ENCODE measurements at places on chromosomes 2 and 18. TPM values are rescaled to one million over a fixed set of nuclear protein-coding genes. Genes with fewer than 3 reads are reported as not detected.
A peak's percentile ranks its signal among the peaks of the same experiment; 100 is the strongest.

Gene RPRM
- total RNA-seq, result 2.1 TPM

Gene ANKRD53
- not detected for total RNA-seq

Gene DPP4
- total RNA-seq, result 0.35 TPM

Gene RBKS
- total RNA-seq, result 6.8 TPM

Gene TCF7L1
- 2.3 TPM for total RNA-seq

Gene MARCHF4
- total RNA-seq, result 7.7 TPM

Gene METTL8
- total RNA-seq, result 24.3 TPM

Gene TUBA4B
- not detected for total RNA-seq

Gene MZT2B
- total RNA-seq, result 357 TPM

Gene IL36B
- not detected for total RNA-seq

DNA sequence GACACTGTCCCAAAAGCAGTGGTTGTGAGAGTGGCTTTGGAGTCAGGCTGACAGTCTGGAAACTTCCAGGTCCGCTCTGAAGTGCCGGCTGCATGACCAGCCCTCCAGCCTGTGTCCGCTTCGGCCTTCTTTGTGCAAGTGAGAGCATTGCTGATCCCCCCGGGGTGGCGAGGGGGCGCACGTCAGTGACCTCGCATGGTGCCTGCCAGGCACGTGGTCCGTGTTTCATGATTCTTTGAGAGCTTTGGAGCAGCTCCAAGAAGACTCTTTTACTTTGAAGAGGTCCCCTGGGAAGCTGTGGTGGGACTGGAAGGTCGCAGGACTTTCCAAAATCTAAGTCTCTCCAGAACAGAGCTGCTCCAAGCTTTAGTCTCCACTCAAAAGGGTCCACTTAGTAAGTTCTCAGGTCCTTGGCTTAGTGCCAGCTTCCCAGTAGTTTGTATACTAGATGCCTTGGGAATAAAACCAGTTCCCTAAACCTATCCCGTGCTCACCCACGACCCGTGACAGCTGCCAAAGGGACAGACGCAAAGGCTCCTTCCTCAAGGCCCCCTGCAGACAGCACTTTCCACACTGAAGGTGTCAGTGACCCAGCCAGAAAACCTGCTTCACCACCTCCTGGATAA, 68.8 kb downstream of the ADI1 start:
- H3K27ac ChIP-seq, result no peak overlapping the region
- DNase-seq, result no peak
- no peaks in the 10 kb centered on the region for H3K4me1 ChIP-seq

- no peaks in the 10 kb centered on the region for H3K36me3 ChIP-seq
- no peaks in the 10 kb centered on the region for H3K27me3 ChIP-seq
- no peaks in the 10 kb centered on the region for H3K4me1 ChIP-seq
- no peak overlapping the region for H3K27ac ChIP-seq
- DNase-seq, result peak; percentile 27
Observed at GRCh38 chr2:156466739-156467405, 30.7 kb downstream of the GPD2 start.

GRCh38 chr2:45884126-45884525, 232.7 kb downstream of the PRKCE start:
- H3K4me3 ChIP-seq, result no peak overlapping the region
- peaks cover 6% of the 10 kb centered on the region for H3K4me1 ChIP-seq
- no peak for DNase-seq
- H3K27ac ChIP-seq, result no peak overlapping the region
- no peaks in the 10 kb centered on the region for H3K36me3 ChIP-seq
- H3K27me3 ChIP-seq, result no peaks in the 10 kb centered on the region

DNA sequence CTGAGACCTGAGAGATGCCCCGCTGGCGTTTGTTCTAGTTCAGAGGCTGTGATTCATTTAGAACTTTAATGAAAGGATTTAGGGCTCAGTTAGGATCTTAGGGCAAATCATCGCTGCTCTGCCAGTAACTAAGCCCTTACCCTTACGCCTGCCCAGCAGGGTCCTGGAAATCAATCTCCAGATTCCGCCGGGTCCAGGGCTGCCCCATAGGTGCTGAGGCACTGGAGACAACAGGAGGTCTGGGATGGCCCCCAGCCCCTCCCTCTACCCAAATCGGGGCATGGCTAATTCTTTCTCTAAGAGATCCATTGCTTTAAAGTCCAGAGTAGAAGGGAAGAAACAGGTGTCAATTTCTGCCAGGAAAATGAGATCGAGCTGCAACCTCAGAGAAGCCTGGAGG, 83.1 kb downstream of the SDC1 start:
- peaks cover 77% of the 10 kb centered on the region for H3K4me1 ChIP-seq
- H3K27me3 ChIP-seq, result no peaks in the 10 kb centered on the region

- no peak overlapping the region for H3K27ac ChIP-seq
- DNase-seq, result no peak
- no peaks in the 10 kb centered on the region for H3K27me3 ChIP-seq
- no peaks in the 10 kb centered on the region for H3K36me3 ChIP-seq
- H3K4me1 ChIP-seq, result no peaks in the 10 kb centered on the region
- no peak overlapping the region for H3K4me3 ChIP-seq
Observed at GRCh38 chr2:148042219-148042618, 21.3 kb downstream of the MBD5 start.

- no peak overlapping the region for H3K4me3 ChIP-seq
- no peaks in the 10 kb centered on the region for H3K4me1 ChIP-seq
- no peaks in the 10 kb centered on the region for H3K36me3 ChIP-seq
- DNase-seq, result no peak
- H3K27me3 ChIP-seq, result no peaks in the 10 kb centered on the region
Observed at GRCh38 chr2:191800874-191801273, 46.0 kb downstream of the CAVIN2 start.

- H3K36me3 ChIP-seq, result no peaks in the 10 kb centered on the region
- no peak for DNase-seq
- H3K4me3 ChIP-seq, result no peak overlapping the region
- peaks cover 11% of the 10 kb centered on the region for H3K27me3 ChIP-seq
Observed at GRCh38 chr18:5214583-5215351, 17.7 kb upstream of the AKAIN1 start.

- H3K27me3 ChIP-seq, result no peaks in the 10 kb centered on the region
- H3K4me3 ChIP-seq, result no peak overlapping the region
- no peaks in the 10 kb centered on the region for H3K36me3 ChIP-seq
- no peak overlapping the region for H3K27ac ChIP-seq
Observed at GRCh38 chr18:59657012-59657411, 40.2 kb downstream of the CCBE1 start.

GRCh38 chr2:9313443-9313842, 106.8 kb downstream of the ASAP2 start:
- H3K27me3 ChIP-seq, result no peaks in the 10 kb centered on the region
- DNase-seq, result no peak
- no peak overlapping the region for H3K27ac ChIP-seq
- H3K4me3 ChIP-seq, result no peak overlapping the region
- peaks cover 10% of the 10 kb centered on the region for H3K36me3 ChIP-seq

DNA sequence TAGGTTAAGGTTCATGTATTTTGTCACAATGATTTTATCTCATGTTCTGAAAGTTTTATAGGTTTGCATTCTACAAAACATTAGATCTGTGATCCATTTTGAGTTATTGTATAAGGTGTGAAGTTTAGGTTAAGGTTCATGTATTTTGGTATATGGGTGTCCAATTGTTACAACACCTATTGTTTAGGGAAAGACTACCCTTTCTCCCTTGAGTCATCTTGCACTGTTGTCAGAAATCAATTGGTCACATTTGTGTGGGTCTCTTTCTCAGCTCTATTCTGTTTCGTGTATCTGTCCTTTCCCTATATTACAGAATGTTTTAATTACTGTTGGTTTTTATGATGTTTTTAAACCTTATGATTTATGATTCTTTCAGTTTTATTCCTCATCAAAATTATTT, 192.3 kb downstream of the MCFD2 start:
- peaks cover 14% of the 10 kb centered on the region for H3K36me3 ChIP-seq
- H3K4me1 ChIP-seq, result peaks cover 15% of the 10 kb centered on the region
- no peak overlapping the region for H3K4me3 ChIP-seq
- DNase-seq, result no peak

DNA sequence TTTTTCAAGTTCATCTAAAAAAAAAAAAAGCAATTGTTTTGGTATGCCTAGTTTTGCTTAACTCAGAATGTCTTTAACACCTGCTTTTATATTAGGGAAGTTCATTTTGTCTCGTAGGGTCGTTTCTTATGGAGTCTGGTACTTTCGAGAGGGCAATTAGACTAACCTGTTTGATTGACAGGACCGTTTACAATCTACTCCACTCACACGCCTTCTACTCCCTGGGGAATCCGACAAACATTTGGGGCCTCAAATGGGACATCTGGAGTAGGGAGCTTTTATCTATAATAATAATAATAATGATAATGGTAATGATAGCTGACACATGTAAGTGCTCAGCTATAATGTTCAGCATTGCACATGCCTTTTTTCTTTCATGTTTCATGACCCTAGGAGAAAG, 261.6 kb upstream of the RASGRP3 start:
- H3K4me1 ChIP-seq, result peaks cover 9% of the 10 kb centered on the region
- no peak overlapping the region for H3K4me3 ChIP-seq
- no peak overlapping the region for H3K27ac ChIP-seq
- no peaks in the 10 kb centered on the region for H3K36me3 ChIP-seq
- no peaks in the 10 kb centered on the region for H3K27me3 ChIP-seq

- H3K27ac ChIP-seq, result no peak overlapping the region
- no peak overlapping the region for H3K4me3 ChIP-seq
- no peaks in the 10 kb centered on the region for H3K36me3 ChIP-seq
- DNase-seq, result no peak
Observed at GRCh38 chr18:45110577-45111501, 430.2 kb downstream of the SETBP1 start.

- H3K4me1 ChIP-seq, result no peaks in the 10 kb centered on the region
- no peak overlapping the region for H3K4me3 ChIP-seq
- H3K27ac ChIP-seq, result no peak overlapping the region
- no peaks in the 10 kb centered on the region for H3K27me3 ChIP-seq
- no peak for DNase-seq
- no peaks in the 10 kb centered on the region for H3K36me3 ChIP-seq
Observed at GRCh38 chr18:6636091-6636490, 93.4 kb upstream of the ARHGAP28 start.

DNA sequence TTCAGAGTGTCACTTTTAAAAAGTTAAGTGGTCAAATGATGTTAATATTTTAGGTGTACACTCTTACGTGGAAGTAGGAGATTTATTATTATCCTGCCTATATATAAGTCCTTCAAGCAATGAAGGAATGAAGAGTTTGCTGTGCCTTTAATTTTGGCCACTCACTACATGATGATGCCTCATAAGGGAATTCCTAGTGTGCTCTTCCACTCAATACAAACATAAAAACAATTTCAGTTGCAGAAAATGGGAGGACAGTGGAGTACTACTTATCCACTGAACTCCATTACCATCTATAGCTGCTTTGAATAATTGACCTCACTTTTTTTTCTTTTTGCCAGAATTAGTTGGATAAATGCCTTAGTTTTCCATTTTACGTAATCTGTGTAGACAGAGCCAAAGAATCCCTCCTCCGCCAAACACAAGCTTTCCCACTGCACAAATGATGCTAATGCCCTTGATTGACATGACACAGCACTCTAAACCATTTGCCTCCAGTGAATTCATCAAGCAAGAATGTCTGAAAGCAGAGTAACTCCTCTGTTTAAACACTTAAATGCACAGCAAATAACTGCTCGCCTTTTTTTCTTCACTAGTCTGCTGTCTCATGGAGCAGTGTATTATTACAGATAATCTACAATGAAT, 751.1 kb upstream of the FANCL start:
- H3K4me3 ChIP-seq, result no peak overlapping the region
- no peak for DNase-seq
- no peaks in the 10 kb centered on the region for H3K4me1 ChIP-seq
- no peak overlapping the region for H3K27ac ChIP-seq

GRCh38 chr2:168571061-168571460, 115.0 kb downstream of the CERS6 start:
- H3K27ac ChIP-seq, result no peak overlapping the region
- no peak for DNase-seq
- H3K27me3 ChIP-seq, result no peaks in the 10 kb centered on the region
- peaks cover 11% of the 10 kb centered on the region for H3K4me1 ChIP-seq
- H3K36me3 ChIP-seq, result no peaks in the 10 kb centered on the region

DNA sequence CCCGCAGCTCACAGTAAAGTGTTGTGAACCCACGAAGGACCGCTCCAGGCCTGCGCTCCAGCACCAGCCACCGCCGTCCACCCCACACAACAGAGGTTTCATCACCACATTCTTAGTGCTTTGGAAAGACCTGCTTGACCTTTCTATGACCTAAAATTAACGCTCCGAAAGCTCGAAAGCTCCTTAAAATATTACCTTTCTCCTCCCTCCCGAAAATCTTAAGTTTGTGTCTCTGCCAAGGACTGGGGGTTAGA, 149.2 kb downstream of the TWIST2 start:
- no peaks in the 10 kb centered on the region for H3K36me3 ChIP-seq
- no peak for DNase-seq
- H3K27me3 ChIP-seq, result peaks cover 96% of the 10 kb centered on the region

- peaks cover 88% of the 10 kb centered on the region for H3K27me3 ChIP-seq
- no peaks in the 10 kb centered on the region for H3K4me1 ChIP-seq
- DNase-seq, result no peak
- no peak overlapping the region for H3K4me3 ChIP-seq
- no peaks in the 10 kb centered on the region for H3K36me3 ChIP-seq
Observed at GRCh38 chr2:8409461-8410260, 272.2 kb upstream of the ID2 start.

- H3K27me3 ChIP-seq, result peaks cover 91% of the 10 kb centered on the region
- no peak overlapping the region for H3K4me3 ChIP-seq
- no peaks in the 10 kb centered on the region for H3K4me1 ChIP-seq
- no peak overlapping the region for H3K27ac ChIP-seq
Observed at GRCh38 chr18:78528411-78529258, 451.0 kb upstream of the SALL3 start.

- H3K27me3 ChIP-seq, result no peaks in the 10 kb centered on the region
- DNase-seq, result peak; percentile 100
- H3K36me3 ChIP-seq, result no peaks in the 10 kb centered on the region
- no peak overlapping the region for H3K27ac ChIP-seq
- H3K4me1 ChIP-seq, result peaks cover 10% of the 10 kb centered on the region
Observed at GRCh38 chr2:172710584-172711047, 25.0 kb upstream of the RAPGEF4 start.

GRCh38 chr18:63284827-63285733, 34.5 kb downstream of the BCL2 start:
- no peaks in the 10 kb centered on the region for H3K36me3 ChIP-seq
- DNase-seq, result no peak
- H3K27me3 ChIP-seq, result no peaks in the 10 kb centered on the region
- H3K27ac ChIP-seq, result no peak overlapping the region
- no peak overlapping the region for H3K4me3 ChIP-seq

- peak overlapping the region; percentile 87 for H3K4me3 ChIP-seq
- H3K36me3 ChIP-seq, result peaks cover 13% of the 10 kb centered on the region
- peaks cover 30% of the 10 kb centered on the region for H3K4me1 ChIP-seq
- peak overlapping the region; percentile 71 for H3K27ac ChIP-seq
- peak; percentile 77 for DNase-seq
- H3K27me3 ChIP-seq, result no peaks in the 10 kb centered on the region
Observed at GRCh38 chr2:112055730-112056625, 909 bp downstream of the TMEM87B start.
